ENCODE measurements at places on chromosomes 7 and 10.

DNA sequence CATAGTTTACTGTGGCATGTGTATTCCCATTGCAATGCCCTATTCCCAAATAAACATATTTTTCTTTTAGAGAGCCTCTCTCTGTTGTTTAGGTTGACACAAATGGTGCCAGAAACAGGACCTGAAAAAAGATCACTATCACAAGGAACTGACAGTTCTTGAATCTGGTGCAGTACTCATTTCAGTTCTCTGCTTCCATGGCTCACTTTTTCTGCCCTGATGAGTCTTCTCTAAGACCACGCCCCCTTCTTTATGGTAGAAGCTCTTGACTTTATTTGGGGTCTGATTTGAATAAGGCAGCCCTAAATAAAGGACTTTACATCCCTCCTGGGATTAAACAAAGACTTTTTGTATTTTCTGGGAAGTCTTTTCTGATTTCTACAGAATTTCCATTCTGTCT, 3.5 kb upstream of the CCDC126 start:
- DNase-seq = no peak

GRCh38 chr10:5534880-5535856, 10.4 kb downstream of the CALML3 start:
- DNase-seq = no peak

- DNase-seq = no peak
Measured at GRCh38 chr7:30474893-30475292, 3.7 kb downstream of the NOD1 start.

DNA sequence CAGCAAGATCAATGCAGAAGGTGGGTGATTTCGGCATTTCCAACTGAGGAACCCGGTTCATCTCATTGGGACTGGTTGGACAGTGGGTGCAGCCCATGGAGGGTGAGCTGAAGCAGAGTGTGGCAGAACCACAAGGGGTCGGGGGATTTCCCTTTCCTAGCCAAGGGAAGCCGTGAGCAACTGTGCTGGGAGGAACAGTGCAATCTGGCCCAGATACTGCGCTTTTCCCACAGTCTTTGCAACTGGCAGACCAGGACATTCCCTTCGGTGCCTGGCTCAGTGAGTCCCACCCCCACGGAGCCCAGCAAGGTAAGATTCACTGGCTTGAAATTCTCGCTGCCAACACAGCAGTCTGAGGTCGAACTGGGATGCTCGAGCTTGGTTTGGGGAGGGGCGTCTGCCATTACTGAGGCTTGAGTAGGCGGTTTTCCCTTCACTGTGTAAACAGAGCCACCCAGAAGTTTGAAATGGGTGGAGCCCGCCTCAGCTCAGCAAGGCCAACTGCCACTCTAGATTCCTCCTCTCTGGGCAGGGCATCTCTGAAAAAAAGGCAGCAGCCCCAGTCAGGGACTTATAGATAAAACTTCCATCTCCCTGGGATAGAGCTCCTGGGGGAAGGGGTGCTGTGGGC, 58.6 kb upstream of the SLC26A5 start:
- DNase-seq = no peak
